ENCODE measurements at places on chromosomes 4 and X.
A peak's percentile ranks its signal among the peaks of the same experiment; 100 is the strongest.

DNA sequence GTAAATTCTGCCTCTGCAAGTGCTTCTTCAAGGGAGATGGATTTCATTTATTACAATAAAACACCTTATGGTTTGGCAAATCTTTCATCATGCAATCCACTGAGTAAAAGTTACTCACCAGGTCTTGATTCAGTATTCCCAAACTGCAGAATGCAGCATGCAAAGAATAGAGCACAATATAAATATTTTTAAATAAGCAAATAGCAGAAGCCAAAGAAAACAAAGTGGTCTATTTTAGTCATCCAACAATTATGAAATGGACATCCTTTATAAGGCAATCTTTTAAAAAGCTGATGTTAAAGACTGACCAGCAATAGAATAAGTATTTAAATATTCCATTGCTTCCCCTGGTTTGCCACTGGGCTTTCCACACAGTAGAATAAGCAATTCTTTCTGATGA is 59.5 kb downstream of the SLC39A8 start:
- DNase-seq = no peak

- no peak for DNase-seq
Observed at GRCh38 chr4:74968456-74969164, 35.7 kb downstream of the PARM1 start.

DNA sequence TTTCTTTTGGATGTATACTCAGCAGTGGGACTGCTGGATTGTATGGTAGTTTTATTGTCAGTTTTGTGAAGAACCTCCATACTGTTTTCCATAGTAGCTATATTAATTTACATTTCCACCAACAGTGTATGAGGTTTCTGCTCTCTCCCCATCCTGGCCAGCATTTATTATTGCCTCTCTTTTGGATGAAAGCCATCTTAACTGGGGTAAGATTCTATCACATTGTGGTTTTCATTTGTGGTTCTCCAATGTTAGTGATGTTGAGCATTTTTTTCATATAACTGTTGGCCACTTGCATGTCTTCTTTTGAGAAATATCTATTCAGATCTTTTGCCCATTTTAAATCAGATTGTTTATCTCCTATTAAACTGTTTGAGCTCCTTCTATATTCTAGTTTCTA is 27.6 kb downstream of the QRFPR start:
- DNase-seq = no peak

- no peak for DNase-seq
Observed at GRCh38 chr4:67593741-67594175, 35.2 kb downstream of the STAP1 start.

- no peak for DNase-seq
Observed at GRCh38 chrX:135388841-135389240, 32.9 kb upstream of the SMIM10L2A start.

DNA sequence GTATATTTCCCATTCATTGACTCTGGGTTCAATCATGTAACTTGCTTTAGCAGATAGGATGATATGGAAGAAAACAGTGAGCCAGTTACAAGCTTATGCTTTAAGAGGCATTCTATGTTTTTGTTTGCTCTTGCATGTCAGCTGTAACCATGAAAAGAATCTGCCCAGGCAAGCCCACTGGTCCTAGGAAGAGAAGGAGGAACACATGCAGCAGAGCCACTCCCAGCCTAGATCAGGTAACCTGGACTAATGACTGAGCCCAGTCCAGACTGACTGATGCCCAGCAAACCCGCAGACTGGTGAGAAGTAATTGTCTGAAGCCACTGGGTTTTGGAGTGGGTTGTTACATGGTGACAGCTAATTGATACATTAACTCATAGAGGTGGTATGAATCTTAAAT is 167.9 kb downstream of the COL4A6 start:
- DNase-seq = no peak

DNA sequence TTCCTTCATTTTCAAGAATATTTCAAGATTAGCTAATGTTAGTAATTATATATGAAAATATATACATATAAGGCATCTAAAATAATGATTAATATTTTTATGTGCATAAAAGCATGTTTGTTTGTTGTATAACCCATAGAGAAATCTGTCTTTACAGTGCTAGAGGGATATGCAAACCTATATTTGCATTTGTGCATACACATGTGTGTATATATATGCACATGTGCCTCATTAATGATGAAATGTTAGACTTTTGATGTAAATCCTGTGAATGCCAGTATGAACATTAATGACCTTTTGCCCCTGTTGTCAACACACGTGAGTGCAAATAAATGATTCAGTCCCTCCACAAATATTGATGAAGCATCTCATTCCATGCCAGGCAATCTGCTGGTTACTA is 197.9 kb downstream of the ARHGAP10 start:
- DNase-seq = no peak

DNA sequence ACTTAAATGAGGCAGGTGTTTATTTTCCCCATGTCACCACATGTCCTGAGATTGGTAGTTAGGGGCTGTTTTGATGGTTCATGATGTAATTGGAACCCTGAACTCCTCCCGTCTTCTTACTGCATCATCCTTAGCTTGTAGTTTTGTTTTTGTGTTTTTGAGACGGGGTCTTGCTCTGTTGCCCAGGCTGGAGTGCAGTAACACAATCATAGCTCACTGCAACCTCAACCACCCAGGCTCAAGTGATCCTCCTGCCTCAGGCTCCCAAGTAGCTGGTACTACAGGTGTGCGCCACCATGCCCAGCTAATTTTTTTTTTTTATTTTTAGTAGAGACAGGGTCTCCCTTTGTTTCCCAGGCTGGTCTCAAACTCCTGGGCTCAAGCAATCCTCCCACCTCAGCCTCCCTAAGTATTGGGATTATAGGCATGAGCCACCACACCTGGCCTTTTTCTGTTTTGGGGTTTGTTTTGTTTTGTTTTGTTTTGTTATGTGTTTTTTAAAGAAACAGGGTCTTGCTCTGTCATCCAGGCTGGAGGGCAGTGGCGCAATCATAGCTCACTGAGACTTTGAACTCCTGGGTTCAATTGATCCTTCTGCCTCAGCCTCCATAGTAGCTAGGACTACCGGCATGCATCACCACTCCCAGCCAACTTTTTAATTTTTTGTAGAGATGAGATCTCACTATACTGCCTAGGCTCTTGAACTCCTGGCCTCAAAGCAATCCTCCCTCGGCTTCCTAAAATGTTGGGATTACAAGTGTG is 76.4 kb downstream of the SNX25 start:
- DNase-seq = no peak

DNA sequence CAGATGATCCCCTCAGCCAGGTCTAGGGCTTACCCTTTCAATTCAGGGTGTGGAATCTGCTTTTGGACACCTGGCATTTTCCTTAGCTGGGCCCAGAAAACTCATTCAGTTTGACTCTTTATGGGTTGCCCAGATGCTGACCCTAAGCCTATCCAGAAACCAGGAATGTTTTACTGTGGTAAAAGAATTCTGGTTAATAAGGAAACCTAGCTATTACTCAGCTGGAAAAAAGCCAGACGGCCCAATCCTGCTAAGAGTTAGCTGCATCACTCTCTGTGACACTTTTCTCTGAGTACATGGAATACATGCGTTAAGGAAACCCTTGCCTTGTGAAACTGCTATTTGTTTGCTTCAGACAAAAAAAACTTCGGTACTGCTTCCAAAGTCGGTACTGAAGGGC is 28.0 kb downstream of the ING2 start:
- DNase-seq = no peak

DNA sequence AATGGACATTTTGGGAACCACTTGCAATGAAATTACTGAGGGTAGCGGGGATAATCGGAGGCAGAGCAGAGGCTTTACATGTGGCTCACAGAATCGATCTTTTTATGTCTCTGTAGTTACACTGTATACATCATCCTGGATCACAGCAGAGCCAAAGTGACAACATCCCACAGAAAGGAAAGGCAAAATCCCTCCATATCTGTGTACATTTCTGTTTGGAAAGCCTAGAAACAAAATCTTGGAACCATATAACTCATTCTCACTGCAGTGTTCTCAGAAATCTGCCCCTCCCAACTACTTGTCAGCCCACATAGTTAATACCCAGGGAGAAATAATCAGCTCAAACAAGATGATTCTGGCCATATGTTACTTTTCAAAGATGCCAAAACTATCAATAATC is 211.6 kb downstream of the DCLK2 start:
- DNase-seq = no peak

DNA sequence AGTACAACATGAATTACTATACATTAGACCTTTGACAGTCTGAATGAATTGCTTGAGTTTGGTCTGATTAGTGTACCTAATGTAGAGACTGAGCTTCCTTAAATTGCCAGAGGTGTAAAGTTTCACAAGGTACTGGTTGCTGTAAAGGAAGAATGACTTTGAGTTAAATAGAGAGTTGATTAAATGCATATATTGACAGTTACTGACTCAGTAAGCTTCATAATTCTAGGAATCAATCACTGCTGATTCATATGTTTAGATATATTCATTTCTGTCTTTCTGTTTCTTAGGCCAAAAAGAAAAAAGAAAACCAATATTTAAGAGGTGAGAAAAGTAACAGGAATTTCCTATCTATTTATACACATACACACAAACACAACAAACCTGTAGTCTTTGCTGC is 16.2 kb upstream of the ART3 start:
- no peak for DNase-seq

GRCh38 chrX:83419030-83419792 is 88.9 kb upstream of the POU3F4 start:
- DNase-seq = no peak

GRCh38 chr4:115334736-115335411 is 221.5 kb upstream of the NDST4 start:
- no peak for DNase-seq

DNA sequence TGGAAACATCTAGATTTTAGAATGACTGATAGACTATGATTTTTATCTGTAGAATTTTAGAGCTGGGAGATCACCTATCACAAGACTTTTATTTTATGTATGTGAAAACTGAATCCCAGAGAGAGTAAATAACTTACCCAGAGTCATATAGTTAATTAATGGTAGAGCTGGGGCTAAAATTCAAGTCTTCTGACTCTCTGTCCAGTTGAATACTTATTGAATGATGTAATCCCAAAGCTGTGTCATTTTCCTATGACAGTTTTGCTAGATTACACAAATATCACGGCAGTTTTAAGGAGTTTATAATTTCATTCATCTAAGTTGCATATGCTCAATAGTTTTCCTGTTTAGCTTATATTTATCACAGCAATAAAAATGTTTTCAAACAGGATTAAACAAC is 6.7 kb downstream of the NRK start:
- DNase-seq = no peak

GRCh38 chrX:34658326-34658725 is 1.2 kb upstream of the TMEM47 start:
- DNase-seq = no peak

- no peak for DNase-seq
Observed at GRCh38 chr4:7584606-7585159, 150.0 kb upstream of the PSAPL1 start.

- DNase-seq = no peak
Observed at GRCh38 chr4:102551958-102552565, 50.9 kb downstream of the NFKB1 start.

DNA sequence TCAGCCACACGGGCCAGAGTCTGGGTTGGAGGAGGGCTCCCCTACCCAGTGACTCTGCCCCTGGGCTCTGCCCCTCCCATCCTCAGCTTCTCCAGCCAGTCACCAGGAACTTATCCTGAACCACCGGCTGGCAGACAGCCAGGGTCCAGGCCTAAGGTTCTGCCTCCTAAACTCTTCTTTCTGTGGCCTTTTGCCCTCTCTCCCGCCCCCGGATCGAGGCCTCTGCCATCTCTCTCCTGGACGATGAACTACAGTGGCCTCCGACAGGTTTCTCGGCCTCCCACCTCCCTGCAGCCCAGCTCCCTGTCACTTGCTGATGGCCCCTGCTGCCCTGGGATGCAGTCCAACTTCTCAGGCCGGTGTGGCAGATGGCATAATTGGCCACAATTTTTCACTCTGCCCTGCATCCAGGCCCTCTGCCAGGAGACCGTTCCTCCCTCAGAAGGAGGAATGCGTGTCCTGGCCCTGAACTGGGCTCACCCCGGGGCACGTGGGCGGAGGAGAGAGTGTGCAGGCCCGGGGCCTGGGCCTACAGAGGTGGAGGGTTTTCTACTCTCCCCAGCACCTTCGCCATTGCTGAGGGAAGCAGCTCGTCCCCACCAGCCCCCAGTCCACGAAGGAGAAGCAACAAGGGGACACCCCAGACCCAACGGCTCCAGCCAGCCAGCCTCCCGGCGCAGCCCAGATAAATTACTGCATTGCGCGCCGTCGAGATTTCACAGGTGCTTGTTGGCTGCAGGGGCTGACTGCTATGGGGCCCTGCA is 81.9 kb upstream of the LRPAP1 start:
- DNase-seq = no peak

GRCh38 chrX:110026099-110026844 is 23.4 kb downstream of the TMEM164 start:
- DNase-seq = no peak

GRCh38 chr4:119010909-119011606 is 122.4 kb downstream of the SYNPO2 start:
- DNase-seq = no peak

DNA sequence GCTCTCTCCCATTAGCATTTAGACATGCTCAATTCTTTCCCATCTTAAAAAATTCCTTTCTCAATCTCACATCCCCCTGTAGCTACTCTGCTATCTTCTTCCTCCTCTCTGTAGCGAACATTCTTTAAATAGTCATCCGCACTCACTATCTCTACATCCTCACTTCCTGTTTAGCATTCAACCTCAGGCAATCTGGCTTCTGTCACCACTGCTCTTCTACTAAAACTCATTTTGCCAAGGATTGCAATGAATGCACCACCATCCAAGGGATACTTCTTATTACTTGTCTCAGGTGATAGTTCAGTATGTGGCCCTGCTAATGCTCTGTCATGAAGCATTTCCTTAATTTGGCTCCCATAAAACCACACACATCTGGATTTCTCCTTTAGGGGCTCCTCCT is 10.9 kb upstream of the TET2 start:
- DNase-seq = no peak

DNA sequence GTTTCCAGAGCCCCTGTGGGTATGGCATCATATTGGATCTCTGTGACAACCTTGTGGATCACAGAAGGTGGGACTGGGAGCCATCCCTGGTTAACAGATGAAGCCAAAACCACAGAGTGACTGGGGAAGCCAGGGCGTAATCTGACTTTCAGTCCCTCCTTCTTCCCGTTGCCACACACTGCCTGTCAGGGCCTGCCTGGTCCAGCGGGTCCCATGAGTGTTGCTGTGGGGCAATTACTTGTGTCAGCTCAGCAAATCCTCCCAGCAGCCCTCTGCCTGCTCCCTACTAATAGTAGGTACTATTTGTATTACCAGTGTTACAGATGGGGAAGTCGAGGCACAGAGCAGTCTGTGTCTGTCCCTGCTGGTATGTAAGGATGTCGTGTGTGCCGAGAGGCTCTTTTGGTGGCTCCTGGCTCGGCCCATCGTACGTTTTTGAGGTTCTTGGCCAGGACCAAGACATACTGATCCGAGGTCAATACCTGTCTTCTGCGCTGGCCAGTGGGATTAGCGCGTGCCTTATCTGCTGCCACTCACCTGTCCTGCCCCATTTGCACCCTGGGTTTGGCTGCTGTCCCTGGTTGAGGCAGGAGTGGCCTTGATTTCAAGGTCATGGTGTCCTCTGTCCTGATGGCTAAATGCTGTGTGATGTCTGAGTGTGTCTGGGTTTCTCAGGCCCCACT is 5.7 kb downstream of the NSG1 start:
- DNase-seq = no peak

GRCh38 chr4:121951521-121952110 is at the start of gene TRPC3:
TSS of gene TRPC3 (minus strand) at chr4:121952060. CDS start at chr4:121951680, 380 bp downstream.
- DNase-seq = peak; percentile 7

- DNase-seq = no peak
Observed at GRCh38 chrX:76148041-76148665, 24.7 kb upstream of the PBDC1 start.

Measured in anterior cingulate cortex (tissue), 58 donors.